ENCODE measurements at places on chromosomes 3 and 15.

DNA sequence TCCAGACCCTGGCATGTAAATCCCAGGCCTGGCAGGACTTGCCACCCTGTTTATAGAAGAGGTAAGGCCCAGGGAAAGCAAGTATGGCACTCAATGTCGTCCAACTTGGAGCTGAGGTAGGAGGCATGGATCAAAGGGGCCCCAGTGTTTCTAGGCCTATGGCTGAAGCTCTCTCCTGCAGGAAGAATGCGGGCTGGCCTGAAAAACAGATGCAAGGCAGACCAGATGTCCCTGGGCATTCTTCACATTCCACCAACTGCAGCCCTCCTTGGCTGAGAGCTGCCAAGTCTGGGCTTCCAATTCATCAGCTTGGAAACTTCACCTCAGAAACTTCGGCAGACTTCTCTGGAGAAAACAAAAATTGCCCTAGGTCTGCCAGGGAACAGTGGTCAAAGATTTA is 22.2 kb downstream of the MESD start:
- DNase-seq = no peak

DNA sequence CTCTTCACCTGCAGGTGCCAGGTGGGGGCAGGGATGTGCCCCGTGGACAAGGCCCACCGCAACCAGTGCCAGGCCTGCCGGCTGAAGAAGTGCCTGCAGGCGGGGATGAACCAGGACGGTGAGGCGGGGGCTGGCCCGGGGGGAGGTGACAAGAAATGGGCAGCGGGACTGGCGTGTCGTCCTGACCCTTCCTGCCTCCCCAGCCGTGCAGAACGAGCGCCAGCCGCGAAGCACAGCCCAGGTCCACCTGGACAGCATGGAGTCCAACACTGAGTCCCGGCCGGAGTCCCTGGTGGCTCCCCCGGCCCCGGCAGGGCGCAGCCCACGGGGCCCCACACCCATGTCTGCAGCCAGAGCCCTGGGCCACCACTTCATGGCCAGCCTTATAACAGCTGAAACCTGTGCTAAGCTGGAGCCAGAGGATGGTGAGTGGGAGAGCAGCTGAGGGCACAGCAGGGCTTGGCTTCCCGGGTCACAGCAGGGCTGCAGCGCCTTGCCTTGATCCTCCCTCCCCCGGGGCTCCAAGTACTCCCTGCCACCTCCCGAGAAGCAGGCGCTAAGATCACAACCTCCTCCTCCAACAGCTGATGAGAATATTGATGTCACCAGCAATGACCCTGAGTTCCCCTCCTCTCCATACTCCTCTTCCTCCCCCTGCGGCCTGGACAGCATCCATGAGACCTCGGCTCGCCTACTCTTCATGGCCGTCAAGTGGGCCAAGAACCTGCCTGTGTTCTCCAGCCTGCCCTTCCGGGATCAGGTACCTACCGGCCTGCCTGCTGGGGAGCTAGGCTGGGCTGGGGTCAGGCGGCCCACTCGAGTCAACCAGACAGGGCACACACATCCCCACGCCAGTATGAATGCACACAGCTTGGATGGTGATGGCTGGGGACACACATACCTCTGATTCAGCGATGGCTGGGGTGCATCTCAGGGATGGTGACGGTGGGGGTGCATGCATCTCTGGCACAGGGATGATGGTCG is 1.7 kb downstream of the NR2E3 start:
- DNase-seq = no peak

DNA sequence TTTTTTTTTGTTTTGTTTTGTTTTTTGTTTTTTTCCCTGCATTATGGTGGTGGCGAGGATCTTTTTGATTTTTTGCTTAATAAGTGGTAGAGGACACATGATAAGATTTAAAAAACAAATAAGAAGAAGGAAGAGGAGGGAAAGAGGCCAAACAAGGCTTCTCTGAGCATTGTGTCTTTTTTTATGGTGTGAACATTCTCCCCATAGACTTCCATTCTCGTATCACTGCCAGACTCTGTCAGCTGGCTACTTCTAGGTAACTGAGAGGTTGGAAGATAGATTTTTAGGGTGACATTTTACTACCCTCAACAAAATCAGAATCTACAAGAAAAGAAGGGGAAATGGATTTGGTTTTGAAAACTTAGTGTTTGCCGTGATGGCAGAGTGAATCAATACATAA is 3.8 kb downstream of the NLGN1 start:
- DNase-seq = no peak

- DNase-seq = no peak
Measured at GRCh38 chr15:36959746-36960145, 140.6 kb downstream of the MEIS2 start.

DNA sequence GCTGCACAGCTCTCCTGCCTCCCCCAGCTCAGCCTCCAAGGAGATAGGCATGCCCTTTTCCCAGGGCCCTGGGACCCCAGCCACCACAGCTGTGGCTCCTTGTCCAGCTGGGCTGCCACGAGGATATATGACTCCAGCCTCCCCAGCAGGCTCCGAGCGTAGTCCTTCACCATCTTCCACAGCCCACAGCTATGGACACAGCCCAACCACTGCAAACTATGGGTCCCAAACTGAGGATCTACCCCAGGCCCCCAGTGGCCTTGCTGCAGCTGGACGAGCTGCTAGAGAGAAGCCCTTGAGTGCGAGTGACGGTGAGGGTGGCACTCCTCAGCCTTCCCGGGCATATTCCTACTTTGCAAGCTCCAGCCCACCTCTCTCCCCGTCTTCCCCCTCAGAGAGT is 20.5 kb upstream of the APEH start:
- no peak for DNase-seq

- DNase-seq = no peak
Measured at GRCh38 chr3:190546881-190547510, 33.1 kb downstream of the IL1RAP start.

DNA sequence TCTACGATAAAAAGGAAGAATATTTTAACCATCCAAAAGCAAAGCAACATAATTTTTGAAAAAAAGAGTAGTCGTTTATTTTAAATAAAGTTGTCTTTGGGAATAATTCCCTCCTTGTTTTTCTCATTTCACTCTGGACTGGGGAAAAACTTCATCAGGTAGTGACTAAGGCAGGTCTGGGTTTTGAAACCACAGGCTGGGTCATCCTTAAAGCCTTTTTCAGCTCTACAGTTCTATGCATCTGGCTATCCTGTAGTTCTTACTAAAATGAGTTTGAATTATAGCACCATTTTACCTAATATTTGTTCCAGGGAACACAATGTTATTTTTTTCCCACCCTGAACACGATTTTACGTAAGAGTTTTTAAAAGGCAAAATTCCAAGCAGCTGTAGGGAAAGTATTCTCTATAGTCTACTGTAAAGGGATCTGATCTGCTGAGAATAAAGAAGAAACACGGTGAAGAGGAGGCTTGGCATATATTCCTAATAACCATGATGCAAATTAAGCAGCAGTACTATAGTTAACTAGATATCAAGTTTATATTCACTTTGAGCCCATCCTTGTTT is 107.7 kb downstream of the OSBPL10 start:
- no peak for DNase-seq

DNA sequence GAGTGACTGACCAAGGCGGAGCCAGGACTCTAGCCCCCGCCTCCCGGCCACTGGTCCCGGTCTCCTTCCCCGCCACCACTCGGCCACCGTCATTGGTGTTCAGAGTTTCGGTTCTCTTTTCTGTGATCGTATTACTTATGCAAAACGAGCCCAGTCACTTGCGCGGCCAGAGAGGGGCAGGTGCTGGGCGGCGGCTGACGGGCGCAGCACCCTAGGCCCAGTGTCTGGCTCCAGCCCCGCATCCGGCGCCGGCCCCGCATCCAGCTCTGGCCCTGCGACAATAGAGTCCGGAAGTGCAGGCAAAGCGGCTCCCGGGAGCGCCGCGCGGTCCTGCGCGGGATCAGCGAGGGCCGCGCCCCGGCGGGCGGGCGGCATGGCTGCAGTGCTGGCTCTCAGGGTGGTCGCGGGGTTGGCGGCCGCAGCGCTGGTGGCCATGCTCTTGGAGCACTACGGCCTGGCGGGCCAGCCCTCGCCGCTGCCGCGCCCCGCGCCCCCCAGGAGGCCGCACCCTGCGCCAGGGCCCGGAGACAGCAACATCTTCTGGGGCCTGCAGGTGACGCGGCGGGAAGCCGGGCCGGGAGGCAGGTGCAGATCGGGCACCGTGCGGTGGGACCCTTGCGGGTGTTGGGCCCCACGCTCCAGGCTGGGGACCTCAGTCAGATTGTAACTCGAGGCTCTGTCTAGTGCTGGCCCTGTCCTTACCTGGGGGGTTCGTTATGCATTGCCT is at the start of gene TMEM62:
Gene TMEM62, plus strand, starts transcription at position 157 of the 727 bp plus-strand sequence. Its CDS starts 217 bp downstream, at position 374.
- peak; percentile 52 for DNase-seq

GRCh38 chr3:130299531-130299930 is 45.9 kb upstream of the COL6A5 start:
- DNase-seq = no peak

DNA sequence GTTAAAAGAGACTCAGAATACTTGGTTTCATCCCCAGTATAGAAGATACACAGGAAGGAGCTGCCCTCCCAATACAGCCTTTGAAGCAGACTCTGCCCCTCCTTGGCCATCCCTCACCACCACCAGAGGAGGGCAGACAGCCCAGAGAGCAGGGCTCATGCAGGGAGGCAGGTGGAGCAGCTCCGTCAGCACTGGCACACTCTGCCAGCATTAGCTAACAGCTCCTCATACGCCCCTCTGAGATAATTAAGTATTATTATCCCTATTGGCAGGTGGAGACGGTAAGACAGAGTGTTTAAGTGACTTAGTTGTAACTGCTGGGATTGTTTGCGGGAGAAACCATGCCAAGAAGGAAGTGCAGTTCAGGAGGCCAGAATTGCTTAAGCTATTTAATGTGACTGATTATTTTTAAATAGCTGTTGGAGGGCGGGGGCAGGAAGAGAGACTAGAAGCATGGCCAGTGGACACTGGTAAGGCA is 434.0 kb downstream of the EPHB1 start:
- DNase-seq = no peak

- no peak for DNase-seq
Measured at GRCh38 chr3:100637197-100637631, 27.8 kb downstream of the ADGRG7 start.

- peak; percentile 74 for DNase-seq
Measured at GRCh38 chr15:90001062-90001682, at the start of gene ZNF710. Gene ZNF710, plus strand, starts transcription at chr15:90001324. Its CDS starts 65,814 bp downstream, at chr15:90067138.

DNA sequence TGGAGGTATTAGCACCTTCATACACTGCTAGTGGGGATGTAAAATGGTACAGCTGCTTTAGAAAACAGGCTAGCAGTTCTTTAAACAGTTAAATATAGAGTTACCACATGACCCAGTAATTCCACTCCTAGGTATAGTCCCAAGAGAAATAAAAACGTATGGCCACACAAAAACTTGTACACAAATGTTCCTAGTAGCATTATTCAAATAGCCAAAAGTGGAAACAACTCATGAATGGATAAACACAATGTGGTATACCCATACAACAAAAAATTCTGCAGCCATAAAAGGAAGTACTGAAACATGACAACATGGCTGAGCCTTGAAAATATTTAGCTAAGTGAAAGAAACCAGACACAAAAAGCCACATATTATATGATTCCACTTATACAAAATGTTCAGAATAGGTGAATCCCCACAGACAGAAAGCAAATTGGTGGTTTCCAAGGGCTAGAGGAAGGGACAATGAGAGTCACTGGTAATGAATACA is 40.8 kb upstream of the KLF13 start:
- no peak for DNase-seq

GRCh38 chr3:139427283-139428060 is 38.0 kb upstream of the COPB2 start:
- no peak for DNase-seq

DNA sequence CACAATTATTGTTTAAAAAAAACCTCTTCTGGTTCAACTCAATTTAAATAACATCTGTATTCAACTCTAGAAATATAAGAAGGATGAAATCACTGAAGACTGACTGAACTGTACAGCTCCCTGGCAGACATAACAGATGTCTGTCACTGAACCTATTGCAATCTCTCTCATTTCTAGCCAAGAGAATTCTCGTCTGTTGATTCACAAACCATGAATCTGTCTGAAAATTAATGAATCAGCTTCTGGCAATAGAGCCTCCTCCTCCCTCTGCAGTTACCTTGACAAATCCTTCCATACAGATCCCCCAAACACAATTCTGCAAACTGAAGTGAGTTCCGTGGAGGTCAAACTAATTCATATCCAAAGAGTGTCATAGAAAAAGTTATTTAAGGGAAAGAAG is 561.4 kb downstream of the PYDC2 start:
- no peak for DNase-seq
